ENCODE measurements at places on chromosomes 2 and 18.

DNA sequence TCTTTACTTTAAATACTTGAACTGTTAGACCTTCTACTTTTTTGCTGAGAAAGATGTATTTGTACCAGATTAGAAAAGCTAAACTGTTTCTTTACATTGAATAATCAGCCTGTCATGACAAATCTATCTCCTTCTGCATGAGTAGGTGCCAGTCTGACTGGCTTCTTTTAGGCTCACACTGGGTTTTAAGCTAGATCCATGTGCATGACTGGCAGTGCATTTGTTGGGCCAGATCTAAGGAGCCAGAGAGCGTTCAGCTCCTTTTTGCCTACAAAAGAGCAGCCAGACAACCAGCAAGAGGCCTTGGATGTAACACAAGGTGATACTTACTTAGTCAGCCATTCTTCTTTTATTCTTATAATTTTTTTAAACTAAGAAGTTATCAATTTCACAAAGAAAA lies 82.0 kb upstream of the OTX1 start:
- DNase-seq = no peak
- peaks cover 8% of the 10 kb centered on the region for H3K36me3 ChIP-seq
- H3K27me3 ChIP-seq = no peaks in the 10 kb centered on the region
- no peak overlapping the region for H3K4me3 ChIP-seq
- H3K27ac ChIP-seq = no peak overlapping the region

- H3K27me3 ChIP-seq = no peaks in the 10 kb centered on the region
- no peak overlapping the region for H3K4me3 ChIP-seq
- DNase-seq = no peak
- H3K36me3 ChIP-seq = peaks cover 11% of the 10 kb centered on the region
Measured at GRCh38 chr2:7479603-7480002, 562.4 kb downstream of the RNF144A start.

DNA sequence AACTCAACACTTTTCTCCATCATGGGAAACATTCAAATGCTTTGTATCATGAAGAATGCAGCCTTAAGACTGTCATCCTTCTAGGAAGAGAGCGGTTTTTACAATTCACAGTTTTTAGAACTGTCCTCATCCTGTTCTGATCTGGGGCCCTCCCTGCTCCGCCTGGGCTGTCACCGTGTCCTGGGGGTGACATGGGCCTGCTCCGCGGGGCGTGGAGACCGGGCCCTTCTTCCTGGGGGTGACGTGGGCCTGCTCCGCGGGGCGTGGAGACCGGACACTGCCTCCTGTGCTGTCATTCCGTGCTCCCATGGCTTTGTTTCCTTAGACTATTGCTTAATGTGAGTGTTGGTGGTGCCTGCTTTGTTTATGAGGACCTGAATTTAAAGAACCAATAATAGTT lies 122.8 kb downstream of the TMEM18 start:
- H3K27ac ChIP-seq = no peak overlapping the region
- no peak for DNase-seq
- H3K27me3 ChIP-seq = peaks cover 13% of the 10 kb centered on the region
- peaks cover 2% of the 10 kb centered on the region for H3K4me1 ChIP-seq
- H3K36me3 ChIP-seq = no peaks in the 10 kb centered on the region

GRCh38 chr2:63614983-63615945 lies 26.5 kb downstream of the MDH1 start:
- H3K27me3 ChIP-seq = peaks cover 6% of the 10 kb centered on the region
- H3K4me3 ChIP-seq = no peak overlapping the region
- DNase-seq = no peak
- no peaks in the 10 kb centered on the region for H3K4me1 ChIP-seq

- H3K4me3 ChIP-seq = no peak overlapping the region
- no peak overlapping the region for H3K27ac ChIP-seq
- H3K4me1 ChIP-seq = peaks cover 51% of the 10 kb centered on the region
- H3K36me3 ChIP-seq = peaks cover 9% of the 10 kb centered on the region
- DNase-seq = no peak
Measured at GRCh38 chr2:144443837-144444817, 75.8 kb downstream of the ZEB2 start.

DNA sequence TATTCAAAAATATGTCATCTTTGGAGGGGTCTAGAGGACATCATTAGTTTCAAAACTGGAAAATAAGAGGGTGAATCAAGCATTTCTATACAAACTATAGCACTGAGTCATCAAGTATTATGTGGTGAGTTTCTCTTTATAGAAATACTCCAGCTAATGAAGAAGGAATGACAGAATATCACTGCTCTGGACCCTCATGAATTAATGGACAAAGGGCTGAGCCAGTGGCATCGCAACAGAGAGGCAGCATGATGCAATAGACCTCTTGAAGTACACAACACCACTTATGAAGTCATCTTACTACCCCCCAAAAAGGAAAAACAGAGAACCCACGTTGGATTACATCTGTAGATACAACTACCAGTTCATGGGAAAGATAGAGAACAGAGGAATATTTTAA lies 27.4 kb upstream of the EIF2AK3 start:
- no peak overlapping the region for H3K27ac ChIP-seq
- DNase-seq = no peak
- H3K36me3 ChIP-seq = no peaks in the 10 kb centered on the region
- no peak overlapping the region for H3K4me3 ChIP-seq

- peaks cover 6% of the 10 kb centered on the region for H3K4me1 ChIP-seq
- H3K27me3 ChIP-seq = no peaks in the 10 kb centered on the region
- no peak for DNase-seq
Measured at GRCh38 chr2:216621292-216621691, 11.9 kb upstream of the IGFBP2 start.

DNA sequence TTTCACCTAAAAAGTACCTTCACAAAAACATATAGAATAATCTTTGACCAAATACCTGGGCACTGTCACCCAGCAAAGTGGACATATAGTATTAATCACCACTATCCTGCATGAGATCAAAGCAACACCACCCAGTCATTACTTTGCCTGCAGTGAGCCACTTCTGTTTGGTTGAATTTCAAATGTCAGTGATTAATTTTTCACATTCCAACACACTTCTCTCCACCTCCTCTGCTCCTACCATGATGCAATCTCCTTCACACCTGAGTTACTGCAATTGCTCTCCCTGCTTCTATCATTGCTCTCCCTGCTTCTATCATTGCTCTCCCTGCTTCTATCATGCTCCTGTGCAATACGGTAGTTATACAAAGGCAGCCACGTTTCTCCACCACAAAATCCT lies 106.1 kb upstream of the NETO1 start:
- no peaks in the 10 kb centered on the region for H3K36me3 ChIP-seq
- no peak overlapping the region for H3K27ac ChIP-seq
- H3K4me1 ChIP-seq = no peaks in the 10 kb centered on the region
- DNase-seq = no peak

GRCh38 chr2:28269019-28269784 lies 123.5 kb upstream of the FOSL2 start:
- H3K4me1 ChIP-seq = peaks cover 19% of the 10 kb centered on the region
- H3K27ac ChIP-seq = no peak overlapping the region
- H3K4me3 ChIP-seq = no peak overlapping the region

Data from activated naive CD8-positive, alpha-beta T cell treated with anti-CD3 and anti-CD28 coated beads, Interleukin-2, amount 50 U/mL, for 24 hours (primary cell).